ENCODE measurements at places on chromosomes 4 and X.

DNA sequence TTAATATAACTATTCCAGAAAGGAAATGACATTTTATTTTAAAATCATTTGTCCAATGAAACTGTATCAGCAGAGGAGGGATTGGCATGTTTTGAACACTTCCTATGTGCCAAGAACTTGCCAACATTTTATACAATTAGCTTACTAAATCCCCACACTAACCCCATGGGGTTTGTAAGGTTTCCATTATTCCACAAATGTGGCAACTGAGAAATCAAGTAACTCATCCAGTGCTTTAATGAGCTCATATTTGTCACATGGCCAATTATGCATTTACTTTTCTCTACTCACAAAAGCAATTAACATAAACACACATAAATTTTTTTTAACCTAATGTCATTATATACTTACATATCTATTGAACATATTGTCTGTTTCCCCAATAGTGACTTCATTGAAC is 37.3 kb downstream of the MANBA start:
- no peak for DNase-seq

GRCh38 chr4:138400066-138400465 is 157.9 kb upstream of the SLC7A11 start:
- DNase-seq: no peak

- DNase-seq: no peak
Measured at GRCh38 chr4:33725861-33726260, 2518.5 kb downstream of the ARAP2 start.

GRCh38 chrX:64205441-64205734 is at the start of gene AMER1:
Gene AMER1 (minus strand): TSS chrX:64205708. CDS start chrX:64193286, 12,422 bp downstream.
- DNase-seq: no peak

DNA sequence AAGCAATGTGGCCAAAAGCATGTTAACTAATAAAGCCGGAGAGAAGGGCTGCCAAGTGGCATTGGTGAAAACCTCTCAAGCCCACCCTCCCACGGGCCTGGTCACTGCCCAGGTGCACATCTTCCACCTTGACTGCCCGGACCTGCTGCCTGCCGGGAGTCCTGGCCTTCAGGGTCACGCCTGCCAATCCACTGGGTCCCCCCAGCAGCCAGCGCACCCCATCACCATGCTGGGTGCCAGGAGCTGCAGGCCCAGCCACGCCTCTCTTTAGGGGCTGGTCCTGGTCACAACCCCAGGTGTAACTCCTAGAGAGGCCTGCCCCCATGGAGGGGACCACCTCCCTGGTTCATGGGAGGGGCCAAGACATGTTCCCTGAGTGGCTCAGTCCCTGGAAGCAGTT is 66.4 kb downstream of the PSAPL1 start:
- no peak for DNase-seq

DNA sequence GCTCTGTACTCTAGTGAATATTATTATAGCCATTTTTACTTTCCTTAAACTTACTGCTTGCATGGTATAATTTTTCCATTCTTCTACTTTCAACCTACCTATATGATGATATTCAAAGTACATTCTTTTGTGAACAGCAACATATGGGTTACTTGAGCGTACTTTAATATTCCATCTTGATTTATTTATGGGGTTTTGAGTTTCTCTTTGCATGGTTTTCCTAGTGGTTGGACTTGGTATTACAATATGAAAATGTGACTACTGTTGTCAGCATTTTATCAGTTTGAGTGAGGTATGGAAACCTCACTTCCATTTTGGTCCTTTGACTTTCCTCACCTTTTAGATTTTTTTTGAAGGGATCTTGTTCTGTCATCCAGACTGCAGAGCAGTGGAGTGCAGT is 35.9 kb downstream of the ADGRG4 start:
- DNase-seq: no peak

- no peak for DNase-seq
Measured at GRCh38 chr4:78747475-78747922, 28.7 kb upstream of the BMP2K start.

- DNase-seq: no peak
Measured at GRCh38 chrX:125266153-125266660, 53.5 kb upstream of the TEX13C start.

- DNase-seq: no peak
Measured at GRCh38 chr4:117134386-117134785, 49.0 kb upstream of the TRAM1L1 start.

GRCh38 chr4:55512922-55513571 is 33.7 kb downstream of the CLOCK start:
- no peak for DNase-seq

- no peak for DNase-seq
Measured at GRCh38 chr4:54942721-54943120, 182.7 kb downstream of the KDR start.

DNA sequence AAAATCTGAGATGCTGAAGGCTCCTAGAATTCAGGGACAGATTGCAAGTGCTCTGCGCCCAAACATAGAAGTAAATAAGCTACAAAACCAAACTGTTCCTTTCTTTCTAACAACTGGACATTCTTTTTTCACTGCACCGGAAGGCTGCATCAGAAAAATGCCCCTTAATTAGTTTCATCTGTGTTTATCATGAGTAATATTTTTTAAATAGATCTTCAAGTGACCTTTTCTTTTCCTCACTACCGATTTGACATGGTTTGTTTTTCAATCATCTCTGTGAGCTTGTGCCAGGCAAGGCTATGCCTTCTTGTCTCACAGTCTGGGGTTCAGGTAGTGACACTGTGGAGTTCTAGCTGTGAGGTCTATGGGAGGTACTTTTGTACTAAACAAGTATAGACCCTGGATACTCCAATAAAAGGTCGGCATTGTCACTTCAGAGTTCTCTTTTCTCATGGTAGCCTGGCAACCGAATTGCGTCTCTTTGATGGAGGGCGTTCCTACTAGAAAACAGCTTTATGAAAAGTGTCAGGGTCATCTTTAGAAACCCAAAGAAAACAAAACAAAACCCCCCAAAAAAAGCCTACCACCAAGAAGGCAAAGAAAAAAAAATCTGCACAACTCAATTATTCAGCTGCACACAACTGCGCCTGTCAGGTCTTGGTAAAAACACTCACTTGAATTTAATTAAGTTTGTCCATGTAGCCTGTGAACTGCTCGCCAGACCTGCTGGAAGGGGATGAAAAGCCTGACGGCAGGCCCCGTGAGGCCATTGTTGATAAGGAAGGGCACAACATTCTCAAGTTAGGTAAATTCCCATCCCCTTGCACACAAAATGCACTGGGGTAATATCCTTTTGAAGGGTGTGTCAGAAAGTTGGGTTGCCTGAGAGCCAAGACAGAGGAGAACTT is 22.8 kb upstream of the ADAMTS3 start:
- DNase-seq: no peak

DNA sequence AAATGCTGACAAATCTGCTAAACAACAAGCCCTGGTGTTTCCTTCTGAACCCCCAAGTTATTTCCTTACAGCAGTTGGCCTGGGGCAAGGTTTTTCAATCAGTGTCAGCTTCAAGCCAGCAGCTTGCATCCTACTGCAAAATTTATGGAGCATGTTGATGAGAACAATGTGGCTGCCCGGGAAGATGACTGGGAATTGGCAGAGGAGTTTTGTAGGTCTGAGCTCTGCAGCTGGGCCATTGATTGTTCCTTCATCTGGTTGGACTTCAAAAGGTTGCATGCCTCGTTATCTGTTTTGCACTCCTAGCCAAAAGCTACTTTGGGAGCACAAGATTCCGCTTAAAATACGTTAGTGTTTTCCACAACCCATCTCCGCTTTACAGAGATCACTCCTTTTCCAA is 1030.3 kb upstream of the LCORL start:
- no peak for DNase-seq

- no peak for DNase-seq
Measured at GRCh38 chrX:110734894-110735541, 60.6 kb downstream of the CHRDL1 start.

DNA sequence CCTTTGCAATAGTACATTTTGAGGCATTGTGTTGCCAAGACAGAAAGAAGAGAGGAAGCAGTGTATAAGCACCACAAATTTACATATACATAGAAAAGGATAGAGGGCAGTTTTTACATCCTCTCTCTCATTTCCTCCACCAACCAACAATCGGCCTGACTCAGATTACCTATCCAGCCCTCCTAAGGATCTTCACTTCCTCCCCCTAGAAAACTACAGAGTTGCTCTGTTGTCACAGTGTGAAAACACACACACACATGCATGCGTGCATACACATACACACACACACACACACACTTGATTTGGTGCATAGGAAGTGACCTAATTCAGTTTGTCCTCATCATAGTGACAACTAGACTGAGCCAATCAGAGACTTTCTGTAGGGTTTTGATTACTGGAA is 98.8 kb upstream of the SPRY1 start:
- DNase-seq: no peak

- no peak for DNase-seq
Measured at GRCh38 chrX:152520653-152521052, 69.5 kb upstream of the GABRA3 start.

Data from stimulated activated CD4-positive, alpha-beta T cell treated with anti-CD3 and anti-CD28 coated beads, Interleukin-12 subunit alpha, Interleukin-12 subunit beta, amount 100 ng/mL, for 4 hours (primary cell).